Astrocyte of the spinal cord (primary cell): ENCODE measurements at places on chromosomes 4 and X.

GRCh38 chr4:176065435-176066291, at the start of gene WDR17:
WDR17 (plus strand) TSS chr4:176065841; CDS start chr4:176111581, 45,740 bp downstream.
- peak; percentile 65 for DNase-seq

DNA sequence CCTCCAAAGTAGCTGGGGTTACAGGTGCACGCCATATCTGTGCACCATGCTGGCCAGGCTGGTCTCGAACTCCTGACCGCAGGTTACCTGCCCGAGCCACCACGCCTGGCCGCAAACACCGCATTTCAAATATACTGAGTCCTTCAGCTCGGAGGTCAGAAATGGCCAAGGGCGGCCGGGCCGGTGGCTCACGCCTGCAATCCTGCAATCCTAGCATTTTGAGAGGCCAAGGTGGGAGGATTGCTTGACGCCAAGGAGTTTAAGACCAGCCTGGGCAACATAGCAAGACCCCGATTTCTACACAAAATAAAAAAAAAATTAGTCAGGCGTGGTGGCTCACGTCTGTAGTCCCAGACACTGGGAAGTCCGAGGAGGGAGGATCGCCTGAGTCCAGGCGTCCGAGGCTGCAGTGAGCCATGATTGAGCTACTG, 71.9 kb upstream of the PPP2R3B start:
- no peak for DNase-seq

DNA sequence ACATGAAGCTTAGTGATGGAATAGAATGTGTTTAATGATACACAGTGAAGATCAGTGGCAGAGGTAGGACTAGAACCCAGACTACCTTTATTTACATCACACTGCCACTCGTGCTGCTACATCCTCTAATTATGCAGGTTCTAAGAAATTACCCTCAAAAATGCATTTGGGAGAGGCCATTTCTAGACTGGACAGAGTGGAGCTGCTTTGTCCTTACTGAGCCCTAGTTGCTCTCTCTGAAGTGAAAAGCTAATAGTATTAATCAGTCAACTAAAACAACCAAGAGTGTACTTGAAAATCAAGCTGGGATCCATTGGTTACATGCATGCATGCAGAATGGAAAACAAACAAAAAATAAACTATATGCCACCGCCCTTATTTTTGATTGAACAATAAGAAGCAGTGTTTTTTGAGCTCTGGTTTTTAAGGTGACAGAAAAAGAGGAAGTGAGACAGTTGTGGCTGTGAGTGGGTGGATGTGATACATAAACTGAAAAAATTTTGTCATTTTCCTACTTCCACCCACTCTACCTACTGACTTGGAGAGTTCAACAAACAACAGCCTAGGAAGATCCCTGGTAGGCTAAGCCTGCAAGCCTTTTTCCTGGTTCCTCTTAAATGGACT, 6.8 kb upstream of the VSIG4 start:
- DNase-seq: no peak

GRCh38 chrX:136697156-136697555, 49.2 kb downstream of the CD40LG start:
- no peak for DNase-seq

DNA sequence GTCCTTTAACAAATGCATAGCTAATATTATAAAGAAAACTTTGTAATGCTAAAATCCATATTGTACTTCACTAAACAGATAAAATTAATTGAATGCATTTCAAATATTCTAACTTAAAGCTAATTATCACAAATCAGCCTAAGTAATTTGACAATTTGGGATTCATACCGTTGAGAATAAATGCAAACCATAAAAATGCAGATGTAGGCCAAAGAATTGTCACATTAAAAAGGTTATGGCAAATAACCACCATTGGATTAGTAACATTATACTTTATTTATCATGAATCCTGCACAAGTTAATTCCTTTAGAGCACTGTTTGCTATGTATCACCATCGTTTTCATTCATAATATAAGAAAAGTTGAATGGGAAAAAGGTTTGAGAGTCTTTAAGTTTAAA, 301.0 kb downstream of the LDB2 start:
- DNase-seq: no peak

DNA sequence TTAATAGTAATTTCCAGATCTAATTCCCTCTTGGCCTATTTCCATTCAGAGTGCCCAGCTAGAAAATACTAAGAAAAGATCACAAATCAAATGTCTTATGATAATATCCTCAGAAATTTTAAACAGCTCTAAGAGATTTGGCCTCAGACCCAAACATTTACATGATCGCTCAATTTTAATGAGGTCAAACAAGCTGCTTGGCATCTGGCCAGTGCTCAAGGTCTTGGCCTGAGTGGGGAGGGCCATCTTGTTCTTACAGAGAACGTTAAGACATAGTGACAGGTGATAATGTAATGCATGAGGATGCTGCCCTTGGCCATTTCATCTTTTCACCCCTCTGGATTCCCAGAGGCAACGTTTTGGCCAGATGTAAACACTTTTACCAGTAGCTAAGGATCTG, 159.2 kb upstream of the SLC7A11 start:
- no peak for DNase-seq

- peak; percentile 25 for DNase-seq
Measured at GRCh38 chrX:9729171-9729885, 36.3 kb downstream of the GPR143 start.

DNA sequence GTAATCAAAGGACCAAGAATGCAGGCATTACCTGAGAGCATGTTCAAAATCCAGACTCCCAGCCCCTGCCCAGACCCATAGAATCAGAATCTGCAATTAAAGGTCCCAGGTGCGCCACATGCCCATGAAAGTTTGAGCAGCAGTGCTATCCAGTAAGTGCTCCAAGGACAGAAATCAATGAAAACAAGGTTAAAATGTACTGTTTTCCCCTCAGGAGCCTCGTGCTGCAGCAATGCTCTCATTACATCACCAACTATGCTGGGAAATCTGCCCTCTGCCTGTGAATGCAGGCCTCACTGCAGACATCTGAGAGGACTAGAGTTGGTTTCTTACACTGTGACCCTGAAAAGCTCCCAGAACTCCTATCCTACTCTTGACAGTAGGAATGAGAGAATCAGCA, 21.1 kb downstream of the ANXA5 start:
- peak; percentile 44 for DNase-seq

GRCh38 chrX:118694638-118695037, 32.8 kb upstream of the IL13RA1 start:
- DNase-seq: no peak
